ENCODE measurements at places on chromosomes 1 and 21.

DNA sequence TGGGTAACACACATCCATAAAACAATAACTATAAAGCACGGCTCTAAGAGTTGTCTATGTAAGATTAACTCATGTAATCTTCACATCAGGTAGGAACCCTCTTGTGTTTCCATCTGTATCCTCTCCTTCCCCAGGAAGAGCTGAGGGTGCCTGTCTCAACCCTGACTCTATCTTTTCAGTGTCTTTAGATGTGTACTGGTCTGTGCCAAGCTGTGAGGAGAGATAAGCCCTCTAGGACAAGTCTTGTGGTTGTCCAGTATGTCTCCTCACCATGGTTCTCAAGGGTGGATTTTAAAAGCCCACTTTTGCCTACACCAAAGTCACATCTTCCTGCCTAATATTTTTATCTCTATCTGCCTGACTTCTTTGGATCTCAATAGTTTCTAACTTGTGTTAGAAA lies 300.1 kb downstream of the KCNT2 start:
- no peak for DNase-seq

DNA sequence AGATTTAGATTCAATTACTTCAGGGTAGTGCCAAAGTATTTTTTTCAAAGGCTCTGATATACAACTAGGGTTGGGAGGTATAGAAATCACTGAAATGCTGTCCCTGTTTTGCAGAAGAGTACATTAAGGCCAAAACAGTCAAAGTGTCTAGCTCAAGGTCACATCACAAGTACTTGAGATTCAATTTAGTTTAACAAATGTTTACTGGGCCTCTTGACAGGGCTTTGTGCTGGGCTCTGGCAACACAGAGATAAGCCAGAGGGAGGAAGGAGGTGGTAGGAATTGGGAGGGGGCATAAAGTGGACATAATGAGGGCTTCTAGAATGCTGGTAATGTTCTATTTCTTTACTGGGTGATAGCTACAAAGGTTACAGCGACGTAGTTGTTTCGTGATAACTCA lies 2.3 kb upstream of the SLC9A1 start:
- no peak for DNase-seq

DNA sequence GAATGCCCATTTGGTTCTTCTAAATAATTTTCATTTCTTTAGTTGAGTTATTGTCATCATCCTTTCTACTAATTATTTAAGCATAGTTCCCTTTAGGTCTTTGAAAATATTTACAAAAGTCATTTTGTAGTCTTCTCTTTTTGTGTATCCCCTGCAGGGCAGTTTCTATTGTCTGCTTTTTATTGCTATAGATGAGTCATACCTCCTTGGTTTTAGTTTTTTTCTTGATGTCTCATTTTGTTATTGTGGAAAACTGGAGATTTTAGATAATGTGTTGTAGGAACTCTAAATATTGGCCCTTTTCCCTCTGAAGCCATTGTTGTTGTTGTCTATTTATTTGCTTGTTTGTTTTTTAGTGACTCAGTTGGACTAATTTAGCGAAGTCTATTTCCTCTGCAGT lies 387.9 kb downstream of the NUF2 start:
- DNase-seq = no peak

GRCh38 chr1:109929170-109929569 lies 18.5 kb downstream of the CSF1 start:
- no peak for DNase-seq

DNA sequence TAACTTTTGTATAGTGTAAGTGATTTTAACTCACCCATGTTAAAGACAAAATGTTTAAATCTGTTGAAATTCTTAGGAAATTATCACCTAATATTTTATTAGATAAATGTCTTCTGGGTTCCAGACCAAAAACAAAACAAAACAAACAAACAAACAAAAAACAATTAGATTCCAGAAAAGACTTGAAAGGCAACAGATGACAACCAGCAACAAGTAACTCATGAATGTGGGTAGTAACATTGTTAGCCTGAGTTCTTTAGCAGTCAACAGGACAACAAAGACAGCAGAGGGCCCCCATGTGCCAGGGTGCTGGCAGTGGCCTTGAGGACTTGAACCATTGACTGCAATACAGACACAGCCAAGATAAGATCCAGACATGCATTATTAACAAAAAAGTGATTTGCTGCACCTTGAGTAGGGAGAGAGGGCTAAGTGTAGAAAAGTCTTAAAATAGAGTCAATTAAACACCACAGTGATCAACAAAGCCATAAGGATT lies 2.4 kb upstream of the CD247 start:
- DNase-seq = no peak

- no peak for DNase-seq
Observed at GRCh38 chr1:44282704-44283426, 69.6 kb downstream of the DMAP1 start.

DNA sequence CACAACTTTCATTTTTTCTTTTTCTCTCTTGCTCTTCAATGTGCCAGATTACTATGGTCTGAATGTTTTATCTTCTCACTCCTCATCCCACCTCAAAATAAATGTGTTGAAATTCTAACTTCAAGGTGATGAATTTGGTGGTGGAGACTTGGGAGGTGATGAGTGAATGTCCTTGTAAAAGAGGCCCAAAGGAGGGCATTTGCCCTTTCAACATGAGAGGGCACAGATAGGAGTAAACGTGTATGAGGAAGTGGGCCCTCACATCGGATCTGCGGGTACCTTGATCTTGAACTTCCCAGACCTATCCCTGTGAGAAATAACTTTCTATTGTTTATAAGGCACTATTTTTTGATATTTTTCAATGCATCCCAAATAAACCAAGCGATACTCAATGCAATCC lies 412.3 kb upstream of the ADGRL2 start:
- DNase-seq = no peak

DNA sequence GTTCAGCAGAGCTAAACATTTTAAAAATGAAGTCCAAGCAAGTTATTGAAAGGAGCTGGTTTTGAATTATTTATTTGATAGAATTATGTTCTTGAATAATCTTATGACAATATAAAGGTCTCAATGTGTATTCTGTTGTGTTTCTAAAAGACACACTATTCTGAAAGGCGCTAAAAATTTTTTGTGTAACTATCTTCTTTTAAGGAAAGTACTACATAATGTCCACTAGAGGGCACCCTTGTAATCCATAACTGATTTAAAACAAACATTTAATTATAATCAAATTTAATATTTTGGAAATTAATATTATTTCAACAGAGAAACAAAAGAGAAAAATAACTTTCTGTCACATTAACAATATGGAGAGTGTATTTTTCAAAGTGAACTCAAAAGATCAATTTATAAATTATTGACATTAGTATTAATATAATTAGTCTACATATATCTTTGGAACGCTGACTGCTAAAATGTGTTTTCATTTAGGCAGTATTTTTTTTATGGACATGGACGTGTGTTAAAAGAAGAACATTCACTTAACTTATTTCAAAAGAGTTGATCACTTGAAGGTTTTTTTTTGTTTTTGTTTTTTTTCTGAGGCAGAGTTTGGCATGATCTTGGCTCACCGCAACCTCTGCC lies 248.4 kb downstream of the DENND1B start:
- DNase-seq = no peak

DNA sequence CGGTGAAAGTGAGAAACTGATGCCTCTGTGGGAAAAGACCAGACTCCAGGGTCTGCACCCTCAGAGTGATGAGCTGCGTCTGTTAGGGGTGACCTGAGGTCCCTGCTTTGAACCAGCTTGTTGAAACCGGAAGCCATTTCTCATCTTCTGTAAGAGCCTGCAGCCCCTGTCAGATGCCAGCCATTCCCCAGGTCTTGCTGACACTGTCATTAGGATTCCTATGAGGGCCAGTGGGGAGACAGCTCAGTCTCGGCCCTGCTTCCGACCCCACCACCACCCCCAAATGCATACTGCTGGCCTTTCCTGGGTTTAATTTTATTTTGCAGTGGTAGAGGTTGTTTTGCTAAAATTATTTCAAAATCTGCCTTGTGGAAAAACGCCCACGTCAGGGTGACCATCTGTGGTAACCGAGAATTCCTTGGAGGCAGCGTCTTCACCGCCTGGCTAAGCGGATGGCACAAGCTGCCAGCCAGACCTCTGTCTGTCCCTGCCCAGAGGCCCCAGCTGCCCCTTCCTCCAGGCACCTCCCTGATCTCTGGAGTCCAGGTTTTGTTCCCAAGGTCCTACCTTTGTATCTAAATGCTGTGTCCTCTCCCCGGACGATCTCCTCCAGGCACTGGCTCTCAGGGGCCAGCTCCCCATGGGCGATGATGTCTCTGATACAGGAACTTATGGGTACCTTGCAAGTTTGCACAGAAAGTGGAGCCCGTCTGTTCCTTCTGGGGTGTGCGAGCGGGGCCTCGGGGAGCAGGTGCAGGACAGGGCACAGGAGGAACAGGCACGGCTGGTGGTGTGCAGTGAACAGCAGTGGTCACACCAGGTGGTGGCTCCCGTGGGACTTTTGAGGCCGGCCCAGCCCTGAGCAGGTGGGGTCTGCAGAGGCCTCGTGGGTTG lies 49.9 kb downstream of the PRKCZ start:
- DNase-seq = no peak

Data from stimulated activated CD4-positive, alpha-beta T cell treated with anti-CD3 and anti-CD28 coated beads, Interleukin-2, amount 100 ng/mL, for 48 hours (primary cell).